ENCODE measurements at places on chromosomes 12 and 14.

DNA sequence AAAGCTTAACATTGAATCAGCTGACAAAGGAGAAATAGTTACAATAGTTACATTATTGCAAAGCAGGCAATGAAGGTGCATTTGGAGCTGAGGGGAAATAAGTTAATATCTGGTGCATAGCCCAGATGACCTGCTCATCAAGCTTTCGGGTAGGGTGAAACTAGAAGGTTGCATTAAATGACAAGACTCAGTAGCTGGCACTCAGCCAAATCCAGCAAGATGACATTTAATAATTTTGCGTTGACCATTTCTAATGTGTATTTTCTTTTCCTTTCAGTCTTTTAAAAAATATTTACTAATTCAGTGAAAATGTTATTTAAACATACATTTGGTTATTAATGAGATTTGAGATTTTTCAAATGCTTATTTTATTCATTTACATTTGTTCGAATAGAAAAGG is 188.6 kb downstream of the SLC5A8 start:
- no peak for DNase-seq

- no peak for DNase-seq
Observed at GRCh38 chr12:57815177-57816000, 3.1 kb downstream of the AVIL start.

- DNase-seq: no peak
Observed at GRCh38 chr14:89270439-89271227, 146.4 kb downstream of the FOXN3 start.

DNA sequence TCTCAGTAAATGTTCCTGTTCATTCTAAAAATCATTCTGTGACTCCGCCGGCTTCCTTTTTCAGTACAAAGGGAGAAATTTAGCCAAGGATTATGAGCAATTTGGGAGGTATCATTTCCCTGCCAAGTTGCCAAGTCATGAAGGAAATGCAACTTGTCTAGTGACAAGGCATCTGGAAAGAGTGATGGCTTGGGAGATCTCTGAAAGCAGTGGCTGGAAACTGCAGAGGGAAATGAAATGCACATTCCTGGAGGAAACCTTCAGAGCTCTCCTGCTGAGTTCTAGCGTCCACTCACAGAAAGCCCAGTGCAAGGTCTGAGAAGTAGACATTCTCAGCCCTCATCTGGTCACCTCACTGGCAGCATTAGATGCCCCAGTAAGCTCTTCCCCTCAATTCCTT is 91.7 kb downstream of the GALC start:
- peak; percentile 18 for DNase-seq

DNA sequence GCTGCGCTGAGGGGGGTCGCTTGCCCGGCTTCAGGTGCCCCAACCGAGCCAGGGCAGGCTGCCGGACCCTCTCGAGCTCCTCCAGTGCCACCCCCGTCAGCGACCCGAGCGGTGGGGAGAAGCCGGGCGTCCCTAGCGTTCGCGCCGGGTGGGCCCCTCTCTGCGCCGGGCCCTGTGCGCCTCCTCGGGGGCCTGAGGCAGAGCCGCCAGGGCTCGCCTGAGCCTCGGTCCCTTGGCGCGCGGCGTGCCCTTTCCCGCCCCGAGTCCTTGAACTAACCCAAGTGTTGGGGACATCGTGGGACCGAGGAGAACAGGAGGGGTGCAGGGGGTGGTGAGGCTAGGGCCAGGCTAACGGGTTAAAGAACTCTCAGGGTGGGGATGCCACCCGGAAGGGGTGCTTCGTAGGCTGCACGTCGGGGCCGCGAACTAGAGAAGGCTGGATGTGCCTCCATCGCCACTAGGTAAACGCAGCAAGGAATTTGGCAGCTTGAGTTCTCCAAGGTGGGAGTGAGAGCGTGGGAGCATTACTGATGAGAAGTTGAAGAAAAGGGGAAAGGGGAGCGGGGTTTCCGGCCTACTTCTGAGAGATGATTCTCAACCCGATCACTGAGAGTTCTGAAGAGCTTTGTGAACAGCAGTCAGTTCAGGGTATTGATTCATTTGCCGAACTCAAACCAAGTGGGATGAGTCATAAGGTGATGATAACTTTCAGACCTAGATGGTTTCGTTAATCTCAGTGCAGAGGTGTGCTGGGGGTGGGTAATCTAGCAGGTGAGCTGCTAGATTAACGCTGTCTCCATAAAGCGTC is 618 bp downstream of the RNF34 start:
- DNase-seq: peak; percentile 17

DNA sequence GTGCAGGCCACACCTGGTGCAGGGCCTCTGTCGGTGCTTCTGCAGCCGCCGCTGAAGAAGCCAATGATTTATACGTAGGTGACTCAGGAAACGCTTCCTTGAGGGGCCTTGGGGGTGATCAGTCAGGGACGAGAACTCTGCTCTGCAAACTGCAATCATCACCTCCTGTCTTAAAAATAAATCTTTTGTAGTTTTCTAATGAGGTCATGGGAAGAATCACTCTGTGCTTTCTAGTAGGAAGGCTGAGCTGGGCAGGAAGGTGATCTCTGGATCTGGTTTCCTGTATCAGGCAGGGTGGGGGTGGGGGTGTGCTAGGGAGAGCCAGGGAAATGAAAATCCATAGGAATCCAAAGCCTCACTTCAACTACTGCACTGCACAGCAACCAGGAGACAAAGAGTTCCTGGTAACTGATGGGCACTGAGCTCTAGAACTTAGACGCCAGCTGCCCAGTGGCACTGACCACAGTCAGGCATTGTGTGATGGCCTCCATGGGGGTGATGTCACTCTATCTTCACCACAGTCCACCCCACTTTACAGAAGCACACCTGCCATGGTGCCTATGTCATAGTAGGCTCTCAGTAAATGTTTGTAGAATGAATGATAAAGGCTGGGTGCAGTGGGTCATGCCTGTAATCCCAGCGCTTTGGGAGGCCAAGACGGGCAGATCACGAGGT is 292.4 kb upstream of the PWP1 start:
- DNase-seq: no peak

DNA sequence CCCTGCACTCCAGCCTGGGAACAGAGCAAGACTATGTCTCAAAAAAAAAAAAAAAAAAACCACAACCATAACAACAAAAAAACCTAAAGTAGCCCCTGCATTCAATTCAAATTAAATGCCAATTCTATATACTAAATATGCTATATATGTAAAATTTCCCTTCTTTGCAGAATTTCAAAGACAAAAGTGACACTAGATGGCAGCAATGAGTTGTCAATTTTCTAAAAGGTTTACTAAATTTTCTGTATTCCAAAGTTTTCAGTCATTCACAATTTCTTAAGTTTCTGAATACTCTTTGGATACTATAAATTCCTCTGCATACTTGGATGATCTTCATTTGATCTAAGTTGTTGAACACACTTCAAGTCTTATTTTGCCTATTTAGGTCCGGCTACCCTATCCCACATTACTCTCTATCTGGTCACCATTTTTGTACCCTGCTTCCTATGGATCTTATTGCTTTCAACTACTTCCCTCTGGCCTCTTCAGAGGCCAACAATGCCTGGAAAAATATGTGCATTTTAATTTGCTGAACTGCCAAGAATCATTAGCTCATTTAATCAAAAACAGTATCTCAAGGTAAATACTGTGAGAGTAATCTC is 27.9 kb downstream of the HNRNPC start:
- peak; percentile 58 for DNase-seq

- peak; percentile 26 for DNase-seq
Observed at GRCh38 chr12:76042147-76042546, 10.6 kb upstream of the PHLDA1 start.

GRCh38 chr14:38187528-38187927 is 20.2 kb upstream of the SSTR1 start:
- no peak for DNase-seq

- DNase-seq: peak; percentile 2
Observed at GRCh38 chr12:22018860-22019259, 27.2 kb upstream of the CMAS start.

DNA sequence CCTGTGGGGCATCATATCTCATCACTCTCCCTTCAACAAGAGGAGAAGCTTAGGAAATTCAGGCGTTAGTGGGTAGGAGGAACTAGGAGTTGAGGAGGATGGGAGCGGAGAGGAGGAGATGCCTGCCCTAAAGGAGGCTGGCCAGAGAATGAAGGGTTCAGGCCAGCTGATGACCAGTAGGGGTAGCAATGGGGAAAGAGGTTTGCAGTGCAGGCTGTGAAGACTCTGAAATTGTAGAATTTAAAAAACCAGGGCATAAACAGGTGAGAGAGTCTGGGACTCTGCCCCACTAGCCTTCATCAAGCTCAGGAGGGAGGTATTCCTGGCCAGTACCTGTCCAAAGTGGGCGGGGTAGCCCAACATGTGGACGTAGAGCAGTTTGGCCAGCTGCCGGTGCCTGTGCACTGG is 809 bp downstream of the AP1G2 start:
- peak; percentile 20 for DNase-seq

GRCh38 chr12:54541751-54542290 is 7.6 kb upstream of the PDE1B start:
- no peak for DNase-seq

DNA sequence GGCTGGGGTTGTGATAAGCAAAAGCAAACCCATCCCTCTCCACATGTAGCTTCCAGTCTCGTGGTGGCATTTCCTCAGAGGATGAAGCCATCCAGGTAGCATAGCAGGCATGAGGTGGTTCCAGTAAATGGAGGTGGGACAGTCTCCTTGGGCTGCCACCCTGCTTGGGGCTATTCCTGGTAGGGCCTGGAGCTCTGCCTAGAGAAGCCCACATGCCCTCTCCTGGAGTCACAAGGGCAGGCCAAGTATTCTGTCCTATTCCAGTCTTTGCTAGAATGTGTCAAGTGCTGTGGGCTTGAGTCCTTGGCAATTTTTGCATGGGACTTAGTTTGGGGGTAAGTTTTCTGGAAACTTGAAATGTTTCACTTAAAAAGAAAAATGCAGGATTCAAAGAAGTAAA is 469.9 kb downstream of the DPF3 start:
- no peak for DNase-seq

DNA sequence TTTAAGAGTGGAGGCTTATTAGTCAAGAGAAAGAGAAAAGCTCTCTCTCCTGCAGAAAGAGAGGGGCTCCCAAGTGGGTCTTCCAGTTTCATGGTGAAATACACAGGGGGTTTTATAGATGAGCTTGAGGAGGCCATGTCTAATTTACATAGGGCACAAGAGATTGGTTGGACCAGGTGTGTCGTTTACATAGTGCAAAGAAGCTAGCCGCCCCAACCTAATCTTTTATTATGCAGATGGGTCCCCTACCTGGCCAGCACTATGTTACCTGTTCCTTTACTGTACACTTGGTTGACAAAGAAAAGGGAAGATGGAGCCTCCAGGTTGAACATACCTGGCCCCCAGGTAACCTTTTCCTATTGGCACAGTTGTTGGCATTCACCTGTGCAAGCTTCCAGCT is 195.0 kb downstream of the PIK3C2G start:
- no peak for DNase-seq

GRCh38 chr14:70018713-70019211 is 139.5 kb downstream of the SMOC1 start:
- peak; percentile 28 for DNase-seq

DNA sequence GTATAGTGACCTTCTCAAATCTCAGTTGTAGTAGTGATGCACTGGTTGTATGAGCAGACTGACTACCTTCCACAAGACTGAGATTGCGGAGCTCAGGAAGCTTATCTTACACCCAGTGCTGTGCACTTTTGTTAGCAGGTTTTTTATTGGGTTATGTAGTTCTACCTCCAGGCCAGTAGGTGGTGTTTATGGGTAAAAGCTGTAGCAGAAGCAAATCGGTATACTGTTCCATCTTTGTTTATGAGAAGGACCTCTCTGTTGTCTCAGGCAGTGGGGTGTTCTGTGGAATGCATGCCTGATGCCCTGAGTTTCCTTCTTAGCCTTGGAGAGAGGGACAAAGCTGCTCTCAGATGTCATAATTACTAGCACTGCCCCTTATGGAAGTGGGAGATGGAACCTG is 217.8 kb downstream of the LRFN5 start:
- DNase-seq: no peak

GRCh38 chr14:103107941-103108748 is 13.6 kb downstream of the EXOC3L4 start:
- no peak for DNase-seq

DNA sequence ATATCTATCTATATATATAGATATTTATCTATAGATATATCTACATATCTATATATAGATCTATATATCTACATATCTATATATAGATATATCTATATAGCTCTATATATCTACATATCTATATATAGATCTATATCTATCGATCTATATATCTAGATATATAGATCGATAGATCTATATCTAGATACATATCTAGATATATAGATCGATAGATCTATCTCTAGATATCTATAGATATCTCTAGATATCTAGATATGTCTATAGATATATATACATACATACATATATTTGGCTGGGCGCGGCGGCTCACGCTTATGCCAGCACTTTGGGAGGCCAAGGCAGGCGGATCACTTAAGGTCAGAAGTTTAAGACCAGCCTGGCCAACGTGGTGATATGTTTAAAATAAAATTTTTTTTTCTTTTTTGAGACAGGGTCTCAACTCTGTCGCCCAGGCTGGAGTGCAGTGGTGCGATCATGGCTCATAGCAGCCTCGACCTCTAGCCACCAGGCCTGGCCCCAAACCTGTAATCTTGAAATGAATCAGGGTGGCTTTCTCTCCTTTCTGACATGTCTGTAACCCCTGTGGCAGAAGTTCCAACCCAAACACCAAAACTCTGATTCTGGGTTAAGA is 18.1 kb downstream of the ARPC3 start:
- DNase-seq: no peak

GRCh38 chr12:106227641-106228319 is 20.0 kb downstream of the CKAP4 start:
- DNase-seq: peak; percentile 52

GRCh38 chr12:120463712-120464111 is 5.8 kb downstream of the SRSF9 start:
- DNase-seq: no peak

DNA sequence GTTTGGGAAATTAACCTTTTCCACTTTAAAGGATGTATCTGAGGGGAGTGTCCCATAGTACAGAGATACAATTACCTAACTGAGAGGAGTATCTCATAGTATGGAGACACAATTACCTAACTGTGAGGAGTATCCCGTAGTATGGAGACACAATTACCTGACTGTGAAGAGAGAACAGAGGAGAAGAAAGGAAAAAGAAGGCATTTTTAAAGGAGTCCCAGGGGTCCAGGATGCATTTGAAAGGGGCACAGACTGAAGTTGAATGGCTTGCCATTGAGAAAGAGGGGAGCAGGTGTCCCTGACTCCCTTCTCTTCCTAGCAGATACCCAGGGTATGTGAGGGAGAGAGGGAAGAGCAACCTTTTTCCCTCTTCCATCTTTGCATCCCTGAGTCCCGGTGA is 17.9 kb downstream of the KLRF2 start:
- DNase-seq: no peak

GRCh38 chr12:96392397-96392796 is 7.8 kb downstream of the CDK17 start:
- DNase-seq: no peak

All from AG10803 (cell line).